Progenitor cell of endocrine pancreas (in vitro differentiated cells): ENCODE measurements at places on chromosomes 3 and 15.

- DNase-seq, result no peak
- no peak overlapping the region for H3K4me3 ChIP-seq
- H3K27ac ChIP-seq, result no peak overlapping the region
- H3K36me3 ChIP-seq, result no peaks in the 10 kb centered on the region
These were observed 725.2 kb upstream of the GOLIM4 start for GRCh38 chr3:168820810-168821415.

DNA sequence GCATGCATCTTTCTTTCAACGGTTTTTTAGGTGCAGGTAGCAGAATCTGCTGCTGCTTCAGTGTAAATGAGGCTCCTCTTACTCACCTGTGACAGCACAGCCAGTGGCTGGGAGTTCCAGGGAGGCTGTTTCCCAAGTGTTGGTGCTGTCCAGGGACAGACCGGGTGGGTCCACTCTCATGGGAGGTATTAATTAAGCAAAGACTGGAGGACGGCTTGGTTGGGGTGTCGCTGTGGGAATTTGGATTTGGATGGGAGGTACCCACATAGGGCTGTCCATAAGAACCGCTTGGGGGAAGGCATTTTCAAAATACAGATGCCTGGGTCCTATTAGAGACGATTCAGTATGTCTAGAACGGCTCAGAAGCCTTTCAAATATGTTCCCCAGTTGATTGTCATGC lies 42.9 kb downstream of the SV2B start:
- H3K4me3 ChIP-seq, result no peak overlapping the region
- DNase-seq, result no peak
- H3K27me3 ChIP-seq, result peaks cover 6% of the 10 kb centered on the region
- peaks cover 17% of the 10 kb centered on the region for H3K4me1 ChIP-seq

DNA sequence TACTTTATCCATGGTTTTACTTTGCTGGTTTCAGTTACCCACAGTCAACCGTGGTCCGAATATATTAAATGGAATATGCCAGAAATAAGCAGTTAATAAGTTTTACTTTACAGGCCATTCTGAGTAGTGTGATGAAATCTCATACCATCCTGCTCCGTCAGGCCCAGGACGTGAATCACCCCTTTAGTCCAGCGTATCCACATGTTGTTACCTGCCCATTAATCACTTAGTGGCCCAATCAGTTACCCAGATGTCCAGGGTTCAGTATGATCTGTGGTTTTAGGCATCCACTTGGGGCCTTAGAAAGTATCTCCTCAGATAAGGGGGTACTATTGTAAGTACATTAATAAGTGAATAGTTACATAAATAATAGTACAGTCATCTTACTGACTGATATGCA lies 88.0 kb downstream of the TTBK2 start:
- H3K4me3 ChIP-seq, result no peak overlapping the region
- no peak for DNase-seq

DNA sequence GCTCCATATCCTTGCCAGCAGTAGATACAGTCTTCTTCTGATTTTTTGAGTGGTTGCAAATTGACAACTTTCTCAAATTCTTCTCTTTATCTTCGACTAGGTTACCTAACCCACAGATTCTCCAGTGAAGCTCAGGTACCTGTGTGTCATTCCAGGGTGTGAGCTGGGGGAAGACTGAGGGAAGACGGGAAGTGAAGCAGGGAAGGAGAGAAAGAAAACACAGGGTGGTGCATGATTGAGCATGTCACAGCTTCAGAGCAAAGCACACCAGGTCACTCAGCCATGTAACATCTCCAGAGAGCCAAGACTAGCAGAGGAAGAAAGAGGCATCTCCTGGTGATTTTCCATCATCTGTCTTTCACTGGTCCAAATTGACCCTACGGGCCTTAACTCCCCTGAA lies 67.2 kb downstream of the LSM3 start:
- DNase-seq, result no peak
- H3K27me3 ChIP-seq, result peaks cover 3% of the 10 kb centered on the region

GRCh38 chr15:90154861-90155626 lies 46.1 kb upstream of the SEMA4B start:
- H3K36me3 ChIP-seq, result no peaks in the 10 kb centered on the region
- H3K4me1 ChIP-seq, result peaks cover 18% of the 10 kb centered on the region
- DNase-seq, result no peak
- H3K27ac ChIP-seq, result no peak overlapping the region

GRCh38 chr15:53305101-53305500 lies 454.4 kb downstream of the WDR72 start:
- H3K4me3 ChIP-seq, result no peak overlapping the region
- no peaks in the 10 kb centered on the region for H3K36me3 ChIP-seq
- DNase-seq, result no peak
- no peaks in the 10 kb centered on the region for H3K27me3 ChIP-seq

DNA sequence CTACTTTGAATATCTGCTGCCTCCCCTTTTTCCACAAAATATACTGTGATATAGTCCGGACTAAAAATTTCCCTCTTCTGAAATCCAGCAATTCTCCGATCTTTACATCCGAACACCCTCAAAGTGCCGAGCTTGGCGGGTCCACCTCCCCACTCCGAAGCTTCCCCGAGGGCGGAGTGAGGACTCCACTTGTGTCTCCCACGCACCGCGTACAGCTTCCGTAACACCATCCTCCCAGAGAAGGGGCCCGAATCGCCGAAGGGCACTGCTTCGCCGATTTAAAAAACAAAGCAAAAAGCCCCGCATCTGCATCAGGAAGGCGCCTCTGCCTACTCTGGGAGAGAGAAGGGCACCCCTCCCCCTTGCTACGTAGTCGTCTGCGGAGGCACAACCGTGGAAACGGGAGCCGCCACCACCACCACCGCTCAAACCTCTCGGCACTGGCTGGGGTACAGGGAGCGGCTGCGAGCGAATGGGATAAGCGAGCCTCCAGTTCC lies 551 bp downstream of the NCBP2 start:
- DNase-seq, result no peak
- peaks cover 32% of the 10 kb centered on the region for H3K4me1 ChIP-seq
- peaks cover 15% of the 10 kb centered on the region for H3K36me3 ChIP-seq
- H3K27me3 ChIP-seq, result no peaks in the 10 kb centered on the region
- peak overlapping the region; percentile 97 for H3K4me3 ChIP-seq

GRCh38 chr3:41872157-41872556 lies 89.7 kb downstream of the ULK4 start:
- H3K27ac ChIP-seq, result peak overlapping the region; percentile 37
- no peak for DNase-seq
- H3K4me3 ChIP-seq, result no peak overlapping the region
- H3K27me3 ChIP-seq, result no peaks in the 10 kb centered on the region
- peaks cover 11% of the 10 kb centered on the region for H3K36me3 ChIP-seq

DNA sequence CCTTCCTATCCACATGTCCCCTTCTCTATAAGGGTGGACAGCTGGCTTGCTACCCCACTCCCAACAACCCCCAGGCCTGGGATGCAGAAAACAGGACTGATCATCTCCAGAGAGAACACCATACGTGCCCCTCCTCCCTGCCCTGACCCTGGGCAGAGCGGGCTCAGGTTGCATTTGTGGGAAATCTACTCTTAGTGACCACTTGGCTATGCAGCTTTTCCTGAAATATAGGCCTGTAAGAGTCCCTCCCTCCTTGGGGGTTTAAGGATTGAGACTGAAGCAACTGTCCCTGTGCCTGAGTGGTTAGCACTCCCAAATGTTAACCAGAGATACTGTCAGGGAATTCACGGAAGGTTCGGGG lies 11.7 kb downstream of the SH2D7 start:
- no peaks in the 10 kb centered on the region for H3K27me3 ChIP-seq
- no peak for DNase-seq
- peaks cover 9% of the 10 kb centered on the region for H3K36me3 ChIP-seq
- no peak overlapping the region for H3K27ac ChIP-seq

GRCh38 chr3:193744048-193744821 lies 151.2 kb downstream of the OPA1 start:
- peaks cover 40% of the 10 kb centered on the region for H3K4me1 ChIP-seq
- H3K27me3 ChIP-seq, result no peaks in the 10 kb centered on the region
- no peak for DNase-seq
- peak overlapping the region; percentile 55 for H3K4me3 ChIP-seq

DNA sequence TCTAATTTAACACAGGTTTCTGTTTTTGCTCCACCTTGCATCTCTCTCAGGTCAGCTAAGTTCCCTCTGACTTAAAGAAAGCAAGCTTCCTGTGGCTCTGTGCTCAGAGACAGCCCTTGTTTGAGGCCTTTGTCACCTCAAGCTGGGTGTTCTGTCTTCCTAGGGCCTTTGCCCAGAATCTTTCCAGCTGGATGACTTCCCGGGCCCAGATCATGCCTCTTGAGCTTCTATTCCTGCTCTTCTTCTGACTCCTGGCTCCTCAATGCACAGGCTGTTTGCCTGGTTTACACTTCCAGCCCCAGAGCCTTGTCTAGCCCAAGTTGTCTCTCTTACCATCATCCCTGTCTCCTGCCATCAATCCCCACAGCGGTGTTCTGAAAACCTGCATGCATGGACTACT lies 300.6 kb downstream of the VPS13C start:
- no peaks in the 10 kb centered on the region for H3K27me3 ChIP-seq
- H3K4me1 ChIP-seq, result peaks cover 2% of the 10 kb centered on the region
- no peaks in the 10 kb centered on the region for H3K36me3 ChIP-seq
- no peak overlapping the region for H3K4me3 ChIP-seq

GRCh38 chr15:85477730-85478129 lies 97.3 kb downstream of the AKAP13 start:
- DNase-seq, result no peak
- H3K4me3 ChIP-seq, result no peak overlapping the region
- H3K27ac ChIP-seq, result peak overlapping the region; percentile 56
- H3K4me1 ChIP-seq, result peaks cover 48% of the 10 kb centered on the region
- no peaks in the 10 kb centered on the region for H3K27me3 ChIP-seq
- no peaks in the 10 kb centered on the region for H3K36me3 ChIP-seq

DNA sequence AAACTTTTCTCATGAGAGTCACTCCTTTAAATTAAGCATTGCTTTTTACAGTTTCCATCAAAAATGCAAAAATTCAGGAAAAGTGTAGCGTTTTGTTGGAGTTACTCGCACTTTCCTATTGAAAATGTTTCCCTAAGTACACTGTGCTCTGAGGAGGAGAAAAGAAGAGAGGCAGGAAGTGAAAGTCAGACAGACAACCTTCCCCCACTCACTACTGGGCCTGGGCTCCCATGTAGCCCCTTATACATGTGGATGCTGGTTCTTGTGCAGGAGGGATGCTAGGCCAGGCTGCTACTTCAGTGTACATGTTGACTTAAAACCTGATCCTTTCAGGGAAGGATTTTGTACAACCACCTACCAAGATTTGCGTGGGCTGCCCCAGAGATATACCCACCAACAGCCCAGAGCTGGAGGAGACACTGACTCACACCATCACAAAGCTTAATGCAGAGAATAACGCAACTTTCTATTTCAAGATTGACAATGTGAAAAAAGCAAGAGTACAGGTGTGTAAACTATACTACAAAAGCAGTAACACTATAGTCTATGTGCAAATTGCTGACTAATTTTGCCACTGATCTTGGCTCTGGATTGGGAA lies 15.1 kb downstream of the KNG1 start:
- no peak overlapping the region for H3K27ac ChIP-seq
- DNase-seq, result no peak
- no peaks in the 10 kb centered on the region for H3K36me3 ChIP-seq
- peaks cover 2% of the 10 kb centered on the region for H3K27me3 ChIP-seq

DNA sequence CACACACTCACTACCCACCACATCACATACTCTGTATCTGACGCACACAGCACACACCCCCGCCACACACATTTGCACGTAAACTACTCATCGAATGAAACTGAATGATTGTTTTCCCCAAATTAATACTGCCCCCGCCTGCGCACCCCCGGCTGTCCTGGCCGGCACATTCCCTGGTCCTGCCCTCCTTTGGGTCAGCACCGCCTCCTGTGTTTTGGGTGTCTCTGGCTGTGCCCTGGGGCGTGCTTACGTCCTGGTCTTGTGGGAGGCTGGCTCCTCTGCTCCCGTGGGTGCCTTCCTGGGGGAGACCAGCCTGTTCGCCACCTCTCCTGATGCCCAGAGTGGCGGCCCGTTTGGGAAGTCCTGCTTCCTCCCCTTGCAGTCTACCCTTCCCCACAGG lies 30.2 kb downstream of the APBA2 start:
- no peak overlapping the region for H3K4me3 ChIP-seq
- no peak overlapping the region for H3K27ac ChIP-seq
- peaks cover 8% of the 10 kb centered on the region for H3K4me1 ChIP-seq
- no peak for DNase-seq
- H3K27me3 ChIP-seq, result peaks cover 4% of the 10 kb centered on the region
- no peaks in the 10 kb centered on the region for H3K36me3 ChIP-seq

DNA sequence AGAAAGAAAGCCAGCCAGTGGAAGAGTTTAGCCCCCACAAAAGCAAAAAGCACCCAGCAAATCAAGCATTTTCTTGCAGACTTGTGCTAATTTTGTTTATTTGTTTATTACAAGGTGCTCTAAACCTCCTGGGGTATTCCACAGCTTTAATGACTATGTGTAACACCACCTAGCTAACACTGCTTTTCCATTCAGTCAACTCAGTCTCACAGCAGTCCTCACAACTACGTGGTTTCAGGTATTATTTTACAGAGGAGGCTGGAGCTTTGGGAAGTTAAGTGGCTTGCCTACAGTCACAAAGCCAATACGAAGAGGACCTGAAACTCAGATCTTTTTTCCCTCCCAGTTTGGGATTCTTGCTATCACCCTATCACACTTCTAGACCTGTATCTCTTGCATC lies 14.8 kb downstream of the SOX14 start:
- no peak overlapping the region for H3K4me3 ChIP-seq
- DNase-seq, result no peak
- H3K36me3 ChIP-seq, result no peaks in the 10 kb centered on the region
- peaks cover 82% of the 10 kb centered on the region for H3K27me3 ChIP-seq
- no peak overlapping the region for H3K27ac ChIP-seq
- no peaks in the 10 kb centered on the region for H3K4me1 ChIP-seq

GRCh38 chr15:83285979-83286553 lies 1.6 kb upstream of the BNC1 start:
- peaks cover 78% of the 10 kb centered on the region for H3K27me3 ChIP-seq
- peaks cover 3% of the 10 kb centered on the region for H3K4me1 ChIP-seq
- H3K27ac ChIP-seq, result no peak overlapping the region
- no peak for DNase-seq

- no peak overlapping the region for H3K4me3 ChIP-seq
- H3K4me1 ChIP-seq, result peaks cover 44% of the 10 kb centered on the region
- DNase-seq, result no peak
- H3K27ac ChIP-seq, result peak overlapping the region; percentile 47
These were observed 188.5 kb downstream of the MAGI1 start for GRCh38 chr3:65850261-65850660.

- H3K27ac ChIP-seq, result peak overlapping the region; percentile 84
- H3K36me3 ChIP-seq, result no peaks in the 10 kb centered on the region
- no peak for DNase-seq
- no peak overlapping the region for H3K4me3 ChIP-seq
- H3K27me3 ChIP-seq, result no peaks in the 10 kb centered on the region
- peaks cover 20% of the 10 kb centered on the region for H3K4me1 ChIP-seq
These were observed 2.4 kb downstream of the RHO start for GRCh38 chr3:129530821-129531220.

DNA sequence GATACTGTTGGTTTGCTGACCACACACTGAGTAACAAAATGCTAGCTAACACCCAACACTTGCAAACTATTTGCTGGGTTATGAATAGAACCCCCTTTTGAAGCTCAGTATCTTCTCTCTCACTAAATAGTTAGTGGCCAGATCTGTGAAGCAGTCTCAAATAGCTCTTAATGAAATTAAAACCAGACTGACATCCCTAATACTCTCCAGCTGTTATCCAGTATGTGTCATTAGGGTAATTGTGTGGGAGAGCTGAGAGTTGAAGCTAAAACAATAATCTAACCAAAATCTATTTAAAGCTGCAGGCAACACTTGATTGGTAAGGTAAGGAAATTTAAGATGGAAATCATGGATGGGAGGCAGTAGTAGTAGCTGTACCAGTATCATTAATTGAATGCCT lies 110.4 kb upstream of the RORA start:
- peaks cover 4% of the 10 kb centered on the region for H3K27me3 ChIP-seq
- H3K4me3 ChIP-seq, result no peak overlapping the region
- peaks cover 20% of the 10 kb centered on the region for H3K4me1 ChIP-seq
- H3K36me3 ChIP-seq, result no peaks in the 10 kb centered on the region
- no peak overlapping the region for H3K27ac ChIP-seq
